Smooth muscle cell of the pulmonary artery (primary cell): ENCODE measurements at places on chromosomes 11 and 22. TPM values are rescaled to one million over a fixed set of nuclear protein-coding genes. Genes with fewer than 3 reads are reported as not detected.

GLYATL1B gene
- not detected in 2 replicates for total RNA-seq

TTC17 gene
- 83.9 and 92.8 TPM in 2 replicates for total RNA-seq

BLID gene
- total RNA-seq = 40.5 and 45.7 TPM in 2 replicates

HTR3B gene
- total RNA-seq = not detected in 2 replicates

GALNT18 gene
- total RNA-seq = 8.1 and 9.0 TPM in 2 replicates

SCARF2 gene
- total RNA-seq = 41.4 and 64.6 TPM in 2 replicates

NCR3LG1 gene
- total RNA-seq = 3.5 and 8.4 TPM in 2 replicates

C2CD2L gene
- total RNA-seq = 4.1 and 8.5 TPM in 2 replicates
